ENCODE measurements at places on chromosomes 6 and 20. TPM values are rescaled to one million over a fixed set of nuclear protein-coding genes. Genes with fewer than 3 reads are reported as not detected.

DNA sequence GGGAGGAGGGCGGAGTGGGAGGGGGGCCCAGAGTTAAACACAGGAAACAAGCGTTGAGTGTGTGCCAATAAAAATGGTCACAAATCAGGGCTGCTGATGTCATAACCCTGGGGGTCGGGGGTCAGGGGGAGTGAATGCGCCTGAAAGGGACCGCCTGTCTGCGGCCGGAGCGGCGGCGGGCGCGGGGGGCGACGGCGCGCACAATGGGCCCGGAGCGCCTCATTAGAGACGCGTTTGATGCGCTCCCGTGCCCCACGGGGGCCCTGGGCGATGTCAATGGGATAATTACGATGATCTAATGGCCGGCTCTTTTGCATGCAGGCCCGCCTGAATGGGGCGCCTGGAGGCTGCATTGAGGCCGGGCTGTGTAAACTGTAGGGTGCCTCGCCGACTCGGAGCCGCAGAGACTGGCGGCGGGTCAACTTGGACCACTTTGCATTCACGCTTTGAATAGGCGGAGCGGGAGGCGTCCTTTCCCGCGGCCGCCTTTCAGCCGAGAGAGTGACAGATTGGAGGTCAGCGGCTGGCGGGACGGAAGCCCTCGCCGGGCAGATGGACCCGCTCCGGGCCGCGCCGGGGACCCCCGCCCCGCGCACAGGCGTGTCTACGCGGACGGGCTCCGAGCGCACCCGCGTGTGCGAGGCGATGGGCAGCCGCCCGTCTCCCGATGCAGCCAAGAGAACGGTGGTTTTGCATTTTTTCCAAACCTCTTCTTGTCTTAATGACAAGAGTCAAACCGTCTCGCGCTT is 296.1 kb downstream of the TFAP2C start:
- no peaks in the 10 kb centered on the region for H3K36me3 ChIP-seq
- H3K4me1 ChIP-seq, result no peaks in the 10 kb centered on the region
- DNase-seq, result no peak
- H3K27me3 ChIP-seq, result no peaks in the 10 kb centered on the region

DNA sequence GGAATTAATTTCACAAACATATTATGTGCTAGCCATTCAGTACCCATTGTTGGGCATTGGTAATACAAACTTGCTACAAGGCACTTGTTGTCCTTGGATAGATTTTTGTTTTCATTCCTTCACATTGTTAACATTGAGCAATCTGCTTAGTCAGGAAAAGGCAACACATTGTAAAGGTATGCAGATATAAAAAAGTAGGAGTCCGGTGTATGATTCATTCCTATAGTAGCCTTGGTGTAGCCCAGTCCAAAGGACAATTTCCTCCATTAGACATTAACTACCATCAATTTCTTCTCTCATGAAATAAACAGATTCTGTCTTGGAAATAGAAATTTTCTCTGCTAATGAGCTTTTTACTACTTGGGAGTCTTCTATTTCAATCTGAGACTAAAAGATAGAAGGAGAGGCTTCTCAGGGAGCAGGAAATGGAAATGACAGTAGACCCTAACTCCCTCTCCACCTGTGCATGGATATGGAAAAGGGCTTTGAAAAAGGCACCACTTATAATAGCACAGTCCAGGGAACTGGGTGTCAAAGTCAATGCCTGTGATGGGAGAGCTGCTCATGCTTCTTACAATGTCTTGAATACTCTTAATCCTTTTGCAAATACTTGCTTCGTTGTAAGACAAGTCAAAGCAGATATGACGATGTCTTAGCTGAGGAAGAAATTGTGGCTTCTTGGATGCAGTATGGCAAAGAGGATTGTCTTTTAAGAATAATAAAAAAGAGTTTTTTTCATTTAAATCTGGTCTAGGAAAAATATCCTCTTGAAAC is 369.4 kb upstream of the CITED2 start:
- peaks cover 60% of the 10 kb centered on the region for H3K4me1 ChIP-seq
- H3K27ac ChIP-seq, result no peak overlapping the region
- DNase-seq, result no peak
- no peaks in the 10 kb centered on the region for H3K27me3 ChIP-seq
- H3K4me3 ChIP-seq, result no peak overlapping the region

GRCh38 chr6:45898941-45899682 is 116.5 kb downstream of the CLIC5 start:
- no peaks in the 10 kb centered on the region for H3K36me3 ChIP-seq
- H3K4me1 ChIP-seq, result no peaks in the 10 kb centered on the region
- no peaks in the 10 kb centered on the region for H3K27me3 ChIP-seq

GRCh38 chr6:81766482-81767069 is 14.1 kb upstream of the TENT5A start:
- no peak overlapping the region for H3K27ac ChIP-seq

GRCh38 chr20:53723621-53724020 is 130.0 kb upstream of the ZNF217 start:
- no peak for DNase-seq
- no peaks in the 10 kb centered on the region for H3K27me3 ChIP-seq
- no peak overlapping the region for H3K4me3 ChIP-seq
- H3K27ac ChIP-seq, result no peak overlapping the region
- H3K4me1 ChIP-seq, result peaks cover 7% of the 10 kb centered on the region

The WFDC6 gene
- total RNA-seq, result not detected

All from Caco-2 (cell line).